ENCODE measurements at places on chromosomes 12 and 14.

DNA sequence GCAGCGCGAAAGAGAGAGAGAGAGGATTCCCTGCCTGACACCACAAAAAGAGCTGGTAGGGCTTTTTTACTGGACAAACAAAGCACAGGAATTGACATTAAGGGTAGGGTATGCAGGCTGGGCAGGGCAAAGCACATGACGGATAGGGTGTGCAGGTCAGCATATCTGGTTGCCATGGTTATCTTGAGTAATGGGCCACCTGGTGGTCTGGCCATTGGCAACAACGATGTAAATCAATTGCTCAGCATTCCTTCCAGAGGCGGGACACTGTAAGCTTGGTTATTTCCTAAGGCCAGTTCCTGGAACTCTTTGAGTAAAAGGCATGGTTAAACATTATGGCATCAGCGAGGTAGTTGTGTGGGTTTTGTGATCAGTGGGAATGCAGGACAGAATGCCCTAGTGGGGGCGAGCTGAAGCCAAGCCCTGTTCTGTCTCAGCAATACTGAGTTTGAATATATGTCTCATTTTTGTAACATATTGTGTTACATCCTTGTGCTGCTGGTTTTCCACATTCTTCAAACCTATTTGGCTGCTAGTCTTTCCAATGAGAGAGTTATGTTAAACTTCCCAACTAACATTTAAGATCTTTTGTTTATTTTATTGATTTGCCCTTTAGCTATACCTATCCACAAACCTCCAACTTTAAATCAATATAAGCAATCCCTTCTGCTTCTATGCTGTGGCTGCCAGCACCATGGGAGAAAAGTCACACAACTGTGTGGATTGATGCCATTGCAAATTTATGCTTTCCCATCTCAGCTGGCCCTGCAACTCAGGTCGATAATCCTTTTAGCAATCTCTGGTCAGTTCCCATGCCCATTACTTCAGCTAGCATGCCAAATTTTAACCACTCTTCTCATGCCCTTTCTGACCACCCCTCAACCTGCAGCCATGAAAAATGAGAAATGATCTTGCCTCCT, 396.7 kb upstream of the PDE3A start:
- no peak for DNase-seq

- DNase-seq: peak; percentile 70
Measured at GRCh38 chr12:22986997-22987396, 362.0 kb downstream of the ETNK1 start.

- no peak for DNase-seq
Measured at GRCh38 chr14:73661872-73662271, 17.1 kb downstream of the DNAL1 start.

DNA sequence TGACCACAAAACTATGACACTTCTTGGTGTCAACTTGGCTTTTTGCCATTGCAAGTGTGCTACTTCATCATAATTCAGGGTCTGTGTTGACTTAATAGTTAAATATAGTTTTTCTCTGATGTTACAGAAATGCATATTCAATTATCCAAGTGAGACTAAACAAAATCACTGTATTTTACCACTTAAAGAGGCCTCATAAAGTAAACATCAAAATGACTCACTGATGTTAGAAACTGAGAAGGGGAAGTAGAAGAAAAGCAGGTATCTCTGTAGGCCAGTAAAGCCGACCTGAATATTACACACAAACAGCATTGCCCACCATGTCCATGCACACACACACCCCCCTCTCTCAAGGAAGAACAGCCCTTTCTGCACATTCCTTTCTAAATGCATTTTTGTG, 55.4 kb downstream of the RPAP3 start:
- DNase-seq: no peak

- no peak for DNase-seq
Measured at GRCh38 chr14:76786601-76787000, 25.3 kb downstream of the VASH1 start.

DNA sequence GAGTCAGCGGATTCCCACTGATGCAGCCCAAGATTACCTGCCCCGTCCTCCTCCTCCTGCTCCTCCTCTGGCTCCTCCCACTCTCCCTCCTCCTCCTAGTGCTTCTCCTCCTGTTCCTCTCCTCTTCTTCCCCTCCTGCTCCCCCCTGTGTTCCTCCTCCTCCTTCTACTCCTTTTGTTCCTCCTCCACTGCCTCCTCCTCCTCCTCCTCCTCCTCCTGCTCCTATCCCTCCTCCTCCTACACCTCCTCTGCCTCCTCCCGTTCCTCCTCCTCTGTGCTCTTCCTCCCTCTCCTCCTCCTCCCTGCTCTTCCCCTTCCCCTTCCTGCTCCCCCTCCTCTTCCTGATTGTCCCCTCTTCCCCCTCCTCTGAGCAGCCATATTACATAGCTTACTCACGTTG, 141.3 kb downstream of the CACNA1C start:
- no peak for DNase-seq

GRCh38 chr14:30330445-30330844, 228.5 kb upstream of the G2E3 start:
- DNase-seq: no peak

DNA sequence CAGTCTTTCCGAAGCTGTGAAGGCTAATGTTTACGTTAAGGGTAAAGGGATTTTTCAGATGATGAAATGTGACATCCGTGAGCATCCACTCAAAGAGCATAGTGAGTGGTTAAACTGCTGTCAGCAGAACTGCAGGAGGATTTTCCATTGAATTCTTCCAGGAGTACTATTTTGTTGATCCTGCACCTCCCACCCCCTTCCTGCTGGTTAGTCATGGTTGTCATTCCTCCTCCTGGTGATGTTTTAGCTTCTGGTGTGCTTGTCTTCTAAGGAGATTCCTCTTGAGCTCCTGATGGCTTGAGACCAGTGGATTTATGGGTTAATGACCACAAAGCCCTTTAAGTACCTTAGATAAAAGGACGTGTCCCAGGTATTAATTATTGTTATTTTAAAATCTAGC, 2.4 kb upstream of the GPRC5D start:
- DNase-seq: no peak

DNA sequence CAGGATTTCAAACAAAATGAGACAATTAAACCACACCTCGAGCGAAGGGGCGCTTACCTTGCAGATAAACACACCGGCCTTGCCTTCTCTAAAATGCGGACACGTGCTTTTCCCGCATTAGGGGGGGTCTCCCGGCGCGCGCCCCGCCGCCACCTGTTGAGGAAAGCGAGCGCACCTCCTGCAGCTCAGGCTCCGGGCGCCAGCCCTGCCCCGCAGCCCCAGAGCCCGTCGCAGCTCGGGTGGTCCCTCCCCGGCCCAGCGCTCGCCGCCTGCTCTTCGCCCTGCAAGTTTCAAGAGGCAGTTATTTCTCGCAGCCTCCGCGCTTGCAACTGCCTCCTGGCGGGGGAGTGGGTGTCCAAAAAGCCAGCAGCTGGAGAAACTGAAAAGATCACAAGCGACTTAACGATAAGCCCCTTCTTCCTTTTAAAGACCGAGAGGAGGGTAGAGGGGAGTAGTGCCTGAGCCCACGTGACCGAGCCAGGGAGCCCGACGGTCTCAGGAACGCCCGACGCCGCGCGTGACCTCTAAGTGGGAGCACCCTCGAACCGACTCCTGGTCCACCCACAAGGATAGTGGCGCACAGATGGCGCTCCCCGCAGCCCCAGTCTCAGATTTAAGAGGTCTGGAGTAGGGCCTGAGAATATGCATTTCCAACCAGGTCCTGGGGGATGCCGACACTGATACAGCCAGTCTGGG, at the start of gene ESR2:
ESR2 (minus strand) TSS at position 396 of the 696 bp plus-strand sequence. CDS start 11,386 bp downstream, outside the sequence.
- DNase-seq: peak; percentile 13

Data from foreskin keratinocyte (primary cell).